ENCODE measurements at places on chromosomes 16 and 17.
A peak's percentile ranks its signal among the peaks of the same experiment; 100 is the strongest.

DNA sequence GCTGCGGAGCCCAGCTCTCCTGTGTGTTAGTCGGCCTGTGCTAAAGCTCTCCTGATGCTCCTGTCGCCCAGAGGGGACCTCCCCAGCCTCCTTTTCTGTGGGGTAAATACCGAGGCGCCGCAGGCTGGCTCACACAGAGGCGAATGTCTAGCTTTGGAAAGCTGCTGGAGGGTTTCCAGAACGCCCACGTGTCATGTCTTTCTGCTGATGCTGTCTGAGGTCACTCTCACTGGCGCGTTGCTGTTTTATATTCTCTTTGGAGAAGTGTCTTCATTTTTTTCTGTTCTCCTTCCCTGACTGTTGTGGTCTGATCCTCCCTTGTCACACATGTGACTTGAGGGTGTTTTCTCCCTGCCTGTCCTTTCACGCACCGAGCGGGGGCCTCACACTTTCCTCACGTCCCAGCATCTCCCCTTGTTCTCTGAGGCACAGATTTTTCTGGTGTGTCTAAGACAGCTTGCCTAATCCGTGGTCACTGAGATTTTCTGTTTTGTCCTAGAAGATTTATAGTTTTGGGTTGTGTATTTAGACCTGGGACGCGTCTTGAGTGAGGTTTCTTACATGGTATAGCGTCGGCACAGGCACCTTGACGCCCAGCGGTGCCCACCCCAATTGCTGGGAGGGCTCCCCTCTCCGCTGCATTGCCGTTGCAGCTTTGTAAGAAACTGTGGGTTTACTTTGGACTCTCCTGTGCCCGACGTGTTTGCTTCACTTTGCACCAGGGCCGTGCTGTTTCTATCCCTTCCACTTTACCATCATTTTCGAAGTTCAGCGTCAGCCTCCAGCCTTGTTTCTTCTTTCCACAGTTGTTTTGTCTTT lies 92.1 kb upstream of the ZNF750 start:
- DNase-seq: no peak

GRCh38 chr17:81701288-81702071 lies 1.7 kb upstream of the MRPL12 start:
- no peak for DNase-seq

DNA sequence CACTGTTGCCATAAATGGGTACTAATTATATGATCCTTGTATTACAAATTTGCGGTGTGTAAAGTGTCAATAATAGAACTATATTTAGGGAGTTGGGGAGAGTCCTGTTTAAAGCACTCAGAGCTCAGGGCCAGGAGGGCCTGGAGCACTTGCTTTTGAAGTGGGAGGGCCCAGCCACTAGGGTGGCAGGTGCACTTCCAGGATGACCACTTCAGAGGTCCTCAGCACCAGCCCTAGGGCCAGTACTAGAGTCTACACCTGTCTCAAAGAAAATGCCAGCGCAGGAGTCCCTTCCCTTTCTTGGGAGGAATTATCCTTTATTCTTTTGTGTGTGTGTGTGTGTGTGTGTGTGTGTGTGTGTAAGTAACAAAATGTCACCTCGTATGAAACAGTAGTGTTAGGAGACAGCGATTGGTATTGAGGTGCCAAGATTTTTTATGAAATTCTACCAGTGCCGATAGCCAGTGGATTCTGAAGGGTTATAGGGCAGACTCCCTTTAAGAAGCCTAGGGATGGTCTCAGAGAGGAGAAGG lies 31.9 kb downstream of the MYO18A start:
- no peak for DNase-seq

- DNase-seq: peak; percentile 50
Measured at GRCh38 chr16:46918905-46919792, 35.0 kb downstream of the GPT2 start.

- DNase-seq: no peak
Measured at GRCh38 chr17:67466251-67466796, 89.2 kb downstream of the PITPNC1 start.

- DNase-seq: peak; percentile 78
Measured at GRCh38 chr16:24010440-24011089, 174.8 kb downstream of the PRKCB start.

DNA sequence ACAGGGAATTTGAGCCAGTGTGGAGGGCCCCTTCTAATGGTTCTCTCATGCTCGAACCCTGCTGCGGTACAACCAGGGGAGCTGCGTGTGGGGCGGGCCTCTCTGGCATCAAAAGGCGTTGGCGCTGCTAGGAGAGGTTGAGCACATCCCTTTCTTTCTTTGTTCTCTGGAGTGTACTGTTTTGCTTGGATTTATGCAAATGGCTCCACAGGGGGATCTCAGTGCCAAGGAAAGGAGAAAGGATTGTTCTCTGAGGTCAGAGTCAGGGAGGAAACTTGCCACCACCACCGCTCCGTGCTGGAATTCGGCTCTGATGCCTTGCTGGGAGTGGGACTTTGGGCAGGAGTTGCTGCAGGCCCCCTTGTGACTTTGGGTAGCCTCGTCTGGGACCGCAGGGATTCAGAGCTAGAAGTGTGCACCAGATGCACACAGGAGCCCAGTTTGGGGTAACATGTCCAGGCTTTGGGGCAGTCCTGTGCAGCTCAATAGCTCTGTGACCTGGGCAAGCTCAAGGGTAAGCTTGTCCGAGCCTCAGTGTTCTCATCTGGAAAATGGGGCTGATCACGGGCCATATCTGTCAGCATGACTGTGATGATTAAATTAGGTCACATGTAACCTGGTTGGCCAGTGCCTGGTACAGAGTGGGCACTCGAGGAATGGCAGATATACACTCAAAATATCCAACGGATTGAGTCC lies 353.0 kb upstream of the EEF2KMT start:
- no peak for DNase-seq

DNA sequence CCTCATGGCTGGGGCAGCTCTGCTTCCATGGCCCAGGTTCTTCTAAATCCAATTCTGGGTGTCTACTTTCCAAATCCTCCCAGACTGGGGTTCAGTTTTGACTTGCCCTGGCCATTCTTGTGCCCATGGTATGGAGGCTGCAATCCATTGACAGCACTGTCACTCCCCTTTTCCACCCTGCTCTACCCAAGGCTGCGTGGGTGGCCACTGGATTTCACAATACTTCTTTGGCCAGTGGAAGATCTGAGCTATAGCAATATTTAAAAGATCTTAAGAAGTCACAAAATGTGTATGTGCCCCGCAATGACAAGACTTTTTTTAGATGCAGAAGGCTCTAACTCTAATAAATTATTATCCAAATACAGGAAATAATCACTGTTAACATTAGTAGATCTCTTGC lies 329.4 kb upstream of the CCL2 start:
- no peak for DNase-seq

GRCh38 chr17:39081851-39082250 lies 69.6 kb downstream of the PLXDC1 start:
- DNase-seq: no peak

DNA sequence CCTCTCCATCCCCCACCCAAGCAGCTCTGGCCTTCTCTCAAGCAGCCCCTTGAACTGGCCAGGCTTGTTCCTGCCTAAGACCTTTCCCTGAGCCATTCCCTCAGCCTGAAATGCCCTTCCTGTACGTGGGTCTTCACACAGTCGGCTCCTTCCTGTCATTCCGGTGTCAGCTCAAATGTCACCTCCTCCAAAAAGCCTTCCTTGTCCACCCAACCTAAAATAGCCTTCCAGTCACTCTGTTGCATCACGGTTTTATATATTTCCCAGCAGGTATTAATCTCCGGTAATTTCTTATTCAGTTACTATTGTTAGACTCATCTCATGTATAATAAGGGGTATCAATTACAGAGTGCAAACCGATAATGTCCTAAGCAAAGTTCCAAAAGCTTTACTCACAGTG lies 51.8 kb downstream of the C17orf67 start:
- DNase-seq: no peak

DNA sequence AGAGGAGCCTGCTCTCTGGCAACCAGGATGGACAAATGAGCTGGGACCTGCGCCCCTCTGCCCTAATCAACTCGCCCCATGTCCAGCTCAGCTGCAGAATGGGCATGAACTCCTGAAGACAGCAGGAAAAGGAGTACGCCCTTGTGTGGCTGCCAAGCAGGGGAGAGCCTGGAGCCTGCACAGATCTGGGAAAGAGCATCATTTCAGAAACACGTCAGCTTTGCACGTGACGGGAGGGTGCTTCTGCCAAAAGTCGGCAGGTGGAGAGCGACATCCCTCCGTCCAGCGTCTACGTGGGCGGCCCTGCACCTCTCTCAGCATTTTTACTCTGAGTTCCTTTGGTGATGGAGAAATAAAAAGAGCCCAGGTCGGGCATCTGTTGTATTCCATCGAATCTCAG lies 18.5 kb downstream of the NME3 start:
- DNase-seq: no peak

- no peak for DNase-seq
Measured at GRCh38 chr16:62167551-62167950, 131.3 kb upstream of the CDH8 start.

- peak; percentile 31 for DNase-seq
Measured at GRCh38 chr17:78356101-78356713, 3.7 kb downstream of the SOCS3 start.

- no peak for DNase-seq
Measured at GRCh38 chr17:16474012-16474725, 17.8 kb downstream of the LRRC75A start.

DNA sequence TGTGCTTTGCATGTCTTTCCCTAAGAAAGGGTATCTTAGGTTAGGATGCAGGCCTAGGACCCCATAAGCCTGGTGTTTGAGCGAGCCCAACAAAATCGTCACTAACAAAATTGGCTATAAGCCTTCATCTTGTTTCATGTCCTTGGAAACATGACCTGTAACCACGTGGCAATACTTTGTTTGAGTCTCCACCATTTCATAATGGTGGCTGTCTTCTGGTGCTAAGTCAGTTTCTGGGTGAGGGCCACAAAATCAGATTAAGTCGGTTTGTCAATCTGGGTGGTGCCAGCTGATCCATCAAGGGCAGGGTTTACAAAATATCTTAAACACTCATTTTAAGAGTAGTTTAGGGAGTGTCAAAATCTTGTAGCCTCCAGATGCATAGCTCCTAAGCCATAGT lies 33.0 kb downstream of the C16orf54 start:
- no peak for DNase-seq

GRCh38 chr17:22142091-22142490 lies 449.8 kb downstream of the KCNJ18 start:
- no peak for DNase-seq

- DNase-seq: no peak
Measured at GRCh38 chr17:40219594-40220338, 662 bp downstream of the WIPF2 start.

DNA sequence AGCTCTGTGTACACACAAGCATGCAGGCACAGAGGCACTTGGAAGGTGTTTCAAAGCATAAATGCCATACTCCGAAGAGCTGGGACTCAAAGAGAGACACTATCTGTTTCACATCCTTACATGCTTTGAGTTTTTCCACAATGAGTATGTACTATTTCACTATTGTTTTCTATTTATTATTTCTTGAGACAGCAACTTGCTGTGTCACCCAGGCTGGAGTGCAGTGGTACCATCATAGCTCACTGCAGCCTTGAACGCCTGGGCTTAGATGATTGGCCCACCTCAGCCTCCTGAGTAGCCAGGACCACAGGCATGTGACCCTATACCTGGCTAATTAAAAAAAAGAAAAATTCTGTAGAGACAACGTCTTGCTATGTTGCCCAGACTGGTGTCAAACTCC lies 31.6 kb downstream of the CYB5D2 start:
- no peak for DNase-seq

DNA sequence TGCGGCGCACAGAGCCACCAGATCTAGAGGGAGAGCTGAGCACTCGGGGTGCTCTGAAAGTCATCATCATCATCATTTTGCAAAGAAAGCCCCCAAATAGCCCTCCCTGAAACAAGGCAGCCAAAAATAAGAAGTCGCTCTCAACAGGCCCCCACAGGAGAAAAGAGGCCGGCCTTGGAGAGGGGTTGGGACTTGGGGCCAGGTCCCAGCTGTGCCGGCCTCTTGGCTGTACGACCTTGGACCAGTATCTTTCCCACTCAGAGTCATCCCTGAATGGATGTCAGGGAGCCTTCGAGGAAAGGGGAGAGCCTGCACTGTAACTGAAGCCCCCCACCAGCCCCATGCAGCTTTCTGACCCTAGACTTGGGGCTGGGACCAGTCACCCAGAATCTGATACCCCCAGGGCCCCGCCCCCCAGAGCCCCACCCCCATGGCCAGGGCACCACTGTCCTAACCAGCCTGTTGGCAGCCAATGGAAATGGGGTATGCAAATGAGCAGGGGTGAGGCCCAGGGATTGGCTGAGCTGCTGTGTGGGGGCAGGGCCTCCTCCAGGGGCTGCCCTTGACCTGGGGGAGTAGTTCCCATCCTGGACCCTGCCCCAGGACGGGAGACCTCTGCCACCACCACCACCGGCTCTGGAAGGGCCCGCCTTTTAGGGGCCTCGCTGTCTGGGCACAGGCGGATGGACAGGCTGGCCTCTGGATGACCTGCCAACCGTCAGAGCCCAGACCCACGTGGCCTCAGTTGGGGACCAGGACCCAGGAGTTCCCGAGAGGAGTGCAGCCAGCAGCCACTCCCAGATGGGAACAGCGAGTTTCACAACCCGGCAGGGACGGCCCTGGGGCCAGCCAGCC lies 15.4 kb downstream of the ZFPM1 start:
- DNase-seq: peak; percentile 81

All from nephron progenitor cell (in vitro differentiated cells).